Frontal cortex (tissue), 4 donors: ENCODE measurements at places on chromosomes 7 and 10. TPM values are rescaled to one million over a fixed set of nuclear protein-coding genes. Genes with fewer than 3 reads are reported as not detected.

DNA sequence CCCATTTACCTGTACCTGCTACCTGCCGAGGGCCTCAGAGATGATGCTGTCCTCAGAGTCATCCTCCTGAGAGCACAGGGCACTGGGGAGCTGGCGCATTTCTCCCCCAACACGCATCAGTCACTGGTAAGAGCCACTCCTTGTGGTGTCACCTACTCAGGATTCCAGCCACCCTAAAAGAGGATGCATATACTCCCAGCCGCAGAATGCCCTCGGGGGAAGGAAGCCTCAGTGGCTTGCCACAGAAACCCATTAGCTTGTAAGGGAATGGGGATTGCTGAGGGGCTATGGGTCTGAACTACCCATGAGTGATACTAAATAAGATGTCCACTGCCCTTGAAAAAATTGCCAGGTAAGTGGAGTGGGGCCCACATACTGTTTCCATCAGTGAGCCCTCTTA lies 279.2 kb downstream of the WDR11 start:
- DNase-seq, result no peak

Gene ANKRD26
- 24.1 TPM for total RNA-seq

- no peak for DNase-seq
Observed at GRCh38 chr7:138948403-138948802, 32.8 kb downstream of the KIAA1549 start.

DNA sequence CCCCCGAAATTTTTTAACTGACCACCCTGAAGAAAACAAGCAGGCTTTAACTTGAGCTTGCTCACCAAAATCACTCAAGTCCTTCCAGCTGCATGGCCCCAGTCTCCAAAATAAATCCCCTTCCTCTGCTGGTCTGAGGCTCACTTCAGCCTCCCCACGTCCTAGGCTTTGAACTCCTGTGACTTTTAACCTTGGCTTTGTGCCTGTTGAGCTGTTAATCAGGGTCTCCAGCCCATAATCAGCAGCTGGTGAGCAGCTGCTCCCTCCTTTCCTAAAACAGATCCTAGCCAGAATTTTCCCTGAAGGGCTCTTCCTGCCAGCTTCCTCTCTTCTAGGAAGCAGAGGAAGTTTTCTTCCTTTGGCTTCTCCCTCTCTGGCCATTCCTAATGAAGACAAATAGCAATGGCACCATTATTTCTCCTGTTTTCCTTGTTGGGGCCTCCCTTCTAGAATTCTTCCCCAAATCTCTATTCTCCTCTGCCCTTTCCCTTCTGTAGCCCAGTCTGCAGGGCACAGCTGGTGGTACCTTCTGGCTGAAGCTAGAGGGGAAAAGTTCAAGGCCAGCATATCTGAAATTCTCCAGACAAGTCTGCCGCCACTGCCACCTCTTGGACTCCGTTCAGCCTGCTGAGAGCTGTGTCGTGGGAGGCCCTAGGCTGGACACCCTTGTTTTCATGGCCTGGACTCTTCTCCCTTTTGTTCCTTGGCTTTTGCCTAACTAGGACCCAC lies 152.1 kb downstream of the NOC3L start:
- DNase-seq, result no peak

Gene FAM237B
- under 0.01 TPM for total RNA-seq

- no peak for DNase-seq
Observed at GRCh38 chr7:55593515-55594318, 21.4 kb upstream of the VOPP1 start.

DNA sequence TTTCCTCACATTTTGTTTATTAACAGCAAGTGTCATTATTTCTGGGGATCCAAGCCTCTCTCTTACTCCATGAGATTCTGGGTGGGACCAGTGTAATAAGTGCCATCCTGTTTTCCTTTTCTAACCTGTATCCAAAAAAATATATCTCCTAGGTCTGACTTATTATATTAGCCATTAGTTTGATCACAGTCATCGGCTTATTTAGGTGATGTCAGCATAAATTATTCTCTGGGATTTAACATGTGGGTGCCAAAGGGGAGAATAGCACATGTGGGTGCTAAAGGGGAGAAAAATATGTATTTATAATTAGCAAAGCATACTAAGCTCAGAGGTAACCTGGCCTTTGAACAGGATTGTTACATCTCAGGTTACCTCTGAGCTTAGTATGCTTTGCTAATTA lies 293.8 kb upstream of the SEMA3D start:
- no peak for DNase-seq

GRCh38 chr7:1232623-1233332 lies at the start of gene UNCX:
TSS of gene UNCX (plus strand) at chr7:1232872. CDS start at chr7:1233018, 146 bp downstream.
- DNase-seq, result no peak

- DNase-seq, result peak; percentile 95
Observed at GRCh38 chr7:55365675-55366460, 731 bp downstream of the LANCL2 start.

Gene MMP21
- total RNA-seq, result 0.41 TPM

- DNase-seq, result no peak
Observed at GRCh38 chr10:59674215-59674836, 35.3 kb downstream of the SLC16A9 start.

GRCh38 chr7:18505870-18506460 lies 10.4 kb downstream of the HDAC9 start:
- DNase-seq, result no peak
